Natural killer cell treated with Interleukin-12 subunit alpha and Interleukin-12 subunit beta and Interleukin-15 and Interleukin-18, amount 100 ng/mL, for 72 hours (primary cell): ENCODE measurements at places on chromosomes 4 and X.

GRCh38 chrX:46551494-46552128, 6.4 kb upstream of the ZNF674 start:
- no peak for DNase-seq

DNA sequence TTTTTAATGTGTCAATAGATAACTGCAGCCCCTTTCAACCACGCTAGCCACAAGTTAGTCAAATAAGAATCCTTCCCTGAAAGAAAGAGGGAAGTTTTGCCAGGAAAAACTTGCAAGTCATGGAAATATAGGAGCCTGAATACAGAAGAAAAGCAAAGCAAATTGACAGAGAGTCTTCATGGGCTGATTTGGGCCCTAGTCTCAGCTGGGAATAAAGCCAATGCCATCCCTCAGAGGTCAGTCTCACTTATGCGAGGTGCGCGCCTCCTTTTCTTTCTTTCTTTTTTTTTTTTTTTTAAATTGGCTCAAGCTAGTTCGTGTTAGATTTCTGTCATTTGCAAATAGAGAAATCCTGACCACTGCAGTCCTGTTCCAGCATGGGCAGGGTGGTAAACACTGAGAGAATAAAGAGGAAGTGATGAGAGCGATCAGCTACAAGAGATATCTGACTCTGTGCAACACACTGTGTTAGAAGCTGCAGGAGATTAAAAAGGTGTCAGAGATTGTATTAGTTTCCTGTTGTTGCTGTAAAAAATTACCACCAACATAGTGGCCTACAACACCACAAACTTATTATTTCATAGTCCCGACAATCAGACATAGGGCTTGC, 299.7 kb downstream of the LDB2 start:
- no peak for DNase-seq

GRCh38 chrX:153643431-153644351, 3.3 kb upstream of the DUSP9 start:
- peak; percentile 35 for DNase-seq

DNA sequence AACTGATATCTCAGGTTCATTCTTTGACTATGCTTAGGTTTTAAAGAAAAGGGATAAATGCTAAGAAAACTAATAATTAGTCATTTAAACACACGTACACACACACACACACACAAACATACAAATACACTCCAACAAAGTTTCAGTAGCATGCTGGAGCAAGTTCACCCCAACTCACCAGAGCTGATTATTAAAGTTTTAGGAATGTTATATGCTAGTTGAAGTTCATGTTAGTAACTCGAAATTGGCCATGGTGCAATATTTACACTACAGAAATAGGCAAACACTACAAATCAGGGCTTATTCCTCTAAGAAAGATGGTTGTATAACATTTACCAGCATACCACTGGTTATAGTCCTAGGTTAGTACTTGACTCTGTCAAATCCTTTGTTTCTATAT, 384.0 kb upstream of the DIPK2B start:
- no peak for DNase-seq

DNA sequence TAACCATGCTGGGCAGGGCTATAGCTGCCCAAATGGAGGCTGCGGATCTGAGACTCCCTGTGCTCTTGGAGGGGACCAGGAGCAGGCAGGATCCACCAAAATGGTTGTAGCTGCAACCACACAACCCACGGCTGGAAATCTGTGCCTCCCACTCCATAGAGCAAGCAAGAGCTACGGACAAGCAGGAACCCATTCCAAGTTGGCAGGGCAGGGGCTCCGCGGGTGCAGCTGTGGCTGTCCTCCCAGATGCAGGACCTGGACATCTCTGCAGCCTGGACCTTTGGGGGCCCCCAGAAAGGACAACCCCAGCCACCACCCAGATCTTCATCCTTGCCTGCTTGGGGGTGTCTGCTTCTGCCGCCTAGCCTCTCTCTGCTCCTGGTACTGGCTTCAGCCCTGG, 154.1 kb upstream of the TRAM1L1 start:
- no peak for DNase-seq

DNA sequence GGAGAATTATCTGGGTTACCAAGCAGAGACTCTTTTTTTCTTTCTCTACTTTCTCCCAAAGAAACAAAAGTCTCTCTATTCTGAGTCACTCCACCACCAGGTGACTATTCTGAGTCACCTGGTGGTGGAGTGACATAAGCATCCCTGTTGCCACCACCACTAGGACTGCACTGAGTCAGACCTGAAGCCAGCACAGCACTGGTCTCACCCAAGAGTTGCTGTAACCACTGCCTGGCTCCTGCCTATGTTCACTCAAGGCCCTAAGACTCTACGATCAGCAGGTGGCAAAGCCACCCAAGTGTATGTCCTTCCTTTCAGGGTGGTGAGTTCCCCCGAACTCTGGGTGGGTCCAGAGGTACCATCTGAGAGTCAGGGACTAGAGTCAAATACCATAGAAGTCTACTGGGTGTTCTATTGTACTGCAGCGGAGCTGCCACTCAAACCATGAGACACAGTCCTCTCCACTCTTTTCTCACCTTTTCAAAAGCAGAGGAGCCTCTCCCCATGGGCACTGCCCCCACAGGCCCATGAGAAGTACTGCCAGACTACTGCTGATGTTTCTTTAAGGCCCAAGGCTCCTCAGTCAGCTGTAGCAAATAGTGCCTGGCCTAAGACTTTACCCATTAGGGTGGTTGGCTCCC, 209.6 kb upstream of the IRS4 start:
- DNase-seq = no peak

GRCh38 chr4:94852616-94853015, 94.9 kb downstream of the BMPR1B start:
- DNase-seq = no peak
